ENCODE measurements at places on chromosomes 16 and 17.

DNA sequence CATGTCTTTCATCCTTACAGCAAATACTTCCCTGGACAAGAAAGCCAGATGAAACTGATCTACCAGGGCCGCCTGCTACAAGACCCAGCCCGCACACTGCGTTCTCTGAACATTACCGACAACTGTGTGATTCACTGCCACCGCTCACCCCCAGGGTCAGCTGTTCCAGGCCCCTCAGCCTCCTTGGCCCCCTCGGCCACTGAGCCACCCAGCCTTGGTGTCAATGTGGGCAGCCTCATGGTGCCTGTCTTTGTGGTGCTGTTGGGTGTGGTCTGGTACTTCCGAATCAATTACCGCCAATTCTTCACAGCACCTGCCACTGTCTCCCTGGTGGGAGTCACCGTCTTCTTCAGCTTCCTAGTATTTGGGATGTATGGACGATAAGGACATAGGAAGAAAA, 3.7 kb downstream of the TMUB2 start:
- no peak for DNase-seq

- no peak for DNase-seq
These were observed 12.7 kb upstream of the PABPN1L start for GRCh38 chr16:88878967-88879787.

DNA sequence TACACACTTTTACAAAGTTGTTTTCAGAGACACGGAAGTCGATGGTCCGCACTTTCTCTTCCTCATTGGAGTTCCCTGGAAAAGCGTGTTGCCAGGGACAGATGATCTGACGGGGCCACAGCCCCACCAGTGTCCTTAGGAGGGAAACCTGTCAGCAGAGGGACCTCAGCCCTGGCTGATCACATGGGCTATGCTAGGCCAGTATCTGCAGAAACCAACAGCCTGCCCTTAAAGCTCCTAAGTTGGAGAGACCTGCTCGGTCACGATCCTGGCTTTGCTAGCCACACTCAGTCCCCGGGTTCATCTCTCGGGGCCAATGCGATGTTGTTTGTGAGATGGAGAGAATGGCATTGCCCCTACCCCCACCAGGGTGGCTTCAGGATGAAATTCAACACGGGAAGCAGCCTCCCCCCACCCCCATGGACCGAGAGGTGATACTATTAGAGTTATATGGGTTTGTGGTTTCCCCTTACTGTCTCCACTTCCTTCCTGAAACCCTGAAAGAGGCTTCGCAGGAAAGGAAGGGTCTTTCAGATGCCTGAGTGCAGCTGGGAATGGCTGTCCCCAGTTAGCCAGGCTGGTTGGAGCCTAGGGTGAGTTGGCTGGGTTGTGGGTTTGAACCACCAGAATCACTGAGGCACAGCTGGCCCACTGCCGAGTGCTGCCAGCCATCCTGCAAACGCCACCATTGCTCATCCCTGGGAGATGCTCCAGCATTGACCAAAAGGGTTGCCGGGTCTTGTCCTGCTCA, 16.6 kb downstream of the RMI2 start:
- no peak for DNase-seq

- DNase-seq: no peak
These were observed 25.9 kb upstream of the LYRM9 start for GRCh38 chr17:27919079-27919478.

DNA sequence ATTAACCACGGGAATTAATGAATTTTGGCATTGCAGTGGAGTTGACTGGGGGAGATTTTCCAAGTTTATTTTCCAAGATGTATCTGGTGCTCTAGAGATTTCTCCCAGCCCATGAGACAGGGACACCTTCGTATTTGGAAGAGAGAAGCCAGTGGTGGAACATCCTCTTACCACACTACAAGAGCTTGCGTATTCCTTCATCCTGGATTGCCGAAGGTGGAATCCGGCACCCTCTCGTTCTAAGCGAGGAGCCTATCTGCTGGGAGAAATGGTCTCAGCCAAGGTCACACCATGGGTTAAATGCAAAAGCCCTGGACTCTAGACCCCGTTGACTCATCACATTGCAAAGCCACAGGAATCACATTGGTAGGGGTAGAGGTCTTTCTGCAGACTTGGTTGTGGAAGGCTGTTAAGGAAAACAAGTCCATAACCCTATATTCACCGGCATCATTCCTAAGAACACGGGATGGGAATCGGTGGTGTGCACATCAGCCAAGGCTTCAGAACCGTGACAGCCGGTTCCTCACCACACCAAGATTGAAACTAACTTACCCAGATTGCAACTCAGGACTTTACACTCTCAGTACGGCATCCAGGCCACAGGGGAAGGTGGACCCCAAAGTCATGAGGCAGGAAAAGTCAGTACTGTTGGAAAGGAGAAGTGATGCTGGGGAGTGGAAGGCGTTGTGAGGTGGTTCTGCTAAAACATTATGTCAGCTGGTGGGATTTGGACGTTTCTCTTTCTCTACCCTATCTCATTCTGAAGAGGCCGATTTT, 259.8 kb downstream of the CPPED1 start:
- DNase-seq: no peak

GRCh38 chr17:73634629-73635028, 9.6 kb downstream of the SDK2 start:
- DNase-seq: no peak

- no peak for DNase-seq
These were observed 19.3 kb downstream of the CACNG3 start for GRCh38 chr16:24275413-24275812.

GRCh38 chr17:34314279-34314678, 5.0 kb upstream of the CCL8 start:
- no peak for DNase-seq

- DNase-seq: no peak
These were observed 35.4 kb downstream of the NXPH3 start for GRCh38 chr17:49610883-49611584.

DNA sequence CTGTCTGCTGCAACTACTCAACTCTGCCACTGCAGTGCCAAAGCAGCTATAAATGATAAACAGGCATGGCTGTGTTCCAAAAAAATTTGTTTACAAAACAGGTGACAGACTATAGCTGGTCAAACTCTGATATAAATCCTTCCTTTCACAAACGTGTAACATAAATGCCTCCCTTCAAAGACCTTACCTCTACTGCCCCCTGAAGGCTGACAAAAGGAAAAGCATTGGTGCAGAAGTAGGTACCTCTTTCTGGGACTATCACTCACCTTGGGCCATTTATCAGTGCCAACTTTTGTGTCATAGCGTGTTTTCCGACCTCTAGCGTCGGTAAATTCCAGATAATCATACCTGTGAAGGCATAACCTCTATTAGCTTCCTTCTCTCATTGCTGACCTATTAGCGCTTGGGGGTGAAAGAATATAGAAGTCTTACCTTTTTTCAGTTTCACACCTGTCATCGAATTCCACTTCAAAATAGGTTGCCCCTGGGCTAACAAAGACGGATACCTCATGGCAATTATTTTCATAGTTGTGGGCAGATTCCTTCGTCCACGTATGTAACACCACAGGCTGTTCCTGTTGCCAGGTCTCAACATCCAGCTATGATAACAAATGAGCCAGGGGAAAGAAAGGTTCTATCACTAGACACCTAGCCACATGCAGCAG, 67.9 kb downstream of the ZZEF1 start:
- no peak for DNase-seq

GRCh38 chr16:86775511-86775921, 197.2 kb downstream of the FOXL1 start:
- DNase-seq: no peak

DNA sequence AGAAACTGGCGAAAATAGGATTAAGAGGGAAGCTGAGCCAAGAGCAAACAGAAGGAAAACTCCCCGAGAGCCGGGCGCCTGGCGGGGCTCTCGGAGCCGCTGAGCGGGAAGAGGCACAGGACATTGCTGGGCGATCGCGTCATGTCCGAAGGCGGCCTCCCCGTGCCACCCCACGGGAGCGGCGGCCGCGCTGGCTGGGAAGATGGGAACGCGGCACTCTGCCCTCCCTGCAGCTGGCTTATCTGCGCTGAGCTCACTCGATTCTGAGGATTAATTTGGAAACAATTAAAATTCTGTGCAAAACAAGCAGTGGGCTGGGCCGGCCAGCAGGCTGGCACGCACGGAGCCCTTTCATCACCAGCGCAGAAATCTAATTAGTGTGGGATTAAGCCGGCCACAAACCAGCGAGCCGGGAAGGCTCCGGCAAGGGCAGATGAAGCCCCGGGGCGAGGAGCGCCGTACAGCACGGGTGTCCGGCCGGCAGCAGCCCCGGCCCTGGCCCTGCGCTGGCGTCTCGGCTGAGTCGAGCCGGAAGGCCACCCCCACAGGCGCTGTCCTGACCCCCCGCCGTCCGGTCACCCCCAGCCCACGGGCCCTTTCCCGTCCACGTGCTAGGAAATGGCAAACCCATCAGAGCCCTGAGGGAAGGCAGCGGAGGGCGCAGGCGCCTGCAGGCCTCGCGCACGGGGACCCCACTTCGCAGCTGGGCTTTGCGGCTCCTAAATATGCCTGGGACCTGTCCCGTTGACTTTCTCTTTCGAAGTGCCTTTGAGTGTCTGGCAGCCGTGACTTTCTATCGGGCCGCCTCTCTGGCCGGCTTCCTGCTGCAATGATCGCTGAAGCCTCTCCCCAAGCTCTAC, 37.9 kb downstream of the SOX8 start:
- DNase-seq: no peak

DNA sequence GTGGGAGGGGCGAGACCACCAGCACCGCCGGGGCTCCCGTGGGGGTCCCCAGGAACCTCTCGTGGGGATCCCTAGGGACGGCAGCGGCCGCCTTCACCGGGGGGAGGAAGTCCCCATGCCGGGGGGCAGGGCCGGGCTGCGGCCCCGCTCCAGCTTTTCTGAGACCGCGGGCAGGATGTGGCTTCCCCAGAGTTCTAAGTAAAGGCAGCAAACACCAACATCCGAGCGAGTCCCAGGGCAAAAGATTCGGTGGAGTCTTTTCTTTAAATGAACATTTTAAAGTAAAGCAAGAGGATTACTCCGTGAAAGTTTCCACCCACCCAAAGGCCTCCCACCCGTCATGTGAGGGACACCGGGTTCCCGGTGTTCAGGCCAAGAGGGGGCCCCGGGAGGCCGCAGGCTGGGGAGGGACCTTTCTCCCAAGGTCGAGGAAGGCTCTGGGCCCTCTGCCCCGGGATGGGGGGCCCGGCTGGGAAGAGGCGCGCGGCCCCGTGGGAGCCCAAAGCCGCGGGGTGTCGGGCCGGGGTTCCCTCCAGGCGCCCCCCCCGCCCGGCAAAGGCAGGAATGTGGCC, 137.2 kb upstream of the RPH3AL start:
- DNase-seq: no peak

GRCh38 chr16:65789161-65789945, 577.1 kb upstream of the CDH5 start:
- no peak for DNase-seq

DNA sequence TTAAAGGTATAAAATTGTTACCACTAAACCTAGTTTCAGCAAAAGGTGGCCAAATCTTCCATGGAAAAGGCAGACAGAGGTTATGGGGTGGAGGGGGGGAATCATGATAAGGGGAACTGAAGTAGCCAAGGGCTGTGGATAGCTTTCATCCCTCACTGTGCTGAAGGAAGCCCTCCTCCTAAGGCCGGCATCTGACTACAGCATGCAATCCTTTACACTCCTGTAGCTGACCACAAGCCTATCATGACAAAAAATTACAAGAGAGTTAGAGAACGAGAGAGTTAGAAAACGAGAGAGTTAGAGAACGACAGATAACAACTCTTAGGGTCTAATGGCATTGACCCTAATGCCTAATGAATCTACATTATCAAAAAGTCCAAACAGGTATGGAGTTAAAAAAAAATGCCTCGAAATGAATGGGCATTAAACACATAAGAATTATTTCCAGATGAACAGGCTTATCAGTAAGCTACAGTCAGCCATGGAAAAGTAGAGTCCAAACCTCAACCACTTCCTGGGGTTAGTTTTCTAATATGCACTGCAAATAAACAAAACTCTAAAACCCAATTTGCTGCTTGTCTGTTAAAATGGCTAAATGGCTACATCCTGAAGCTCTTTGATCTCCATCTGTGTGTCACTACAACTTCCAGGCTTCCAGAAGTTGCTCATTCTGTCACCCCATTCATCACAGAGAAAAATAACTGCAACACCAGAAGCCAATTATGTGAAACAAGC, 29.7 kb downstream of the DUSP14 start:
- no peak for DNase-seq

DNA sequence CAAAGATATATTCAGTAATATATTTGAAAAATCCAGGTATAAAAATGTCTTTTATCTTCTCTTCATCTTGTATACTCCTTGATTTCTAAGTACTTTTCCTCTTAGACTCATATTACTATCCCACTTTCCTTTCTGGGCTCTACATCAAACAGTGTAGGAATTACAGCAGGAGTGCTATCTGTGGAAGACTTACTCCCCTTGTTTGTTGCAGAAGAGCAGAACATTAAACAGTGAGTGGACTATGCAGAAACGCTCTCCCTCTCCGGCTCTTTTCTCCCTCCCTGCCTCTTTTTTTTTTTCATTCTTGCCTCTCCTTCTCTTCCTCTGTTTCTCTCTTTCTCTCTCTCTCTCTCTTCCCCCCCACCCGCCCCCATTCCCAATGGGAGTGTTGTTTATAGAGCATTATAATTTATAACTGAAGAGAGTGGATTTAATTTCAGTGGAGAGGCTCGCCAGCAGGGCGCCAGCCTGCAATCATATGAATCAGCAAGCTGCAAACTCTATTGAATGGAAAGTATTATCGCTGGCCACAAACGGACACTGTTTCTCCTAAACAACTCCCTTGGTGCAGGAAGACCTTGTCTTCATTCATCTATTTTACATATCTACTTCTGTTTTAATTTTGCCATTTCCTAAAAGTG, 242.3 kb upstream of the TBX2 start:
- DNase-seq: no peak

- DNase-seq: no peak
These were observed 102.9 kb downstream of the ABCC12 start for GRCh38 chr16:48052731-48053417.

DNA sequence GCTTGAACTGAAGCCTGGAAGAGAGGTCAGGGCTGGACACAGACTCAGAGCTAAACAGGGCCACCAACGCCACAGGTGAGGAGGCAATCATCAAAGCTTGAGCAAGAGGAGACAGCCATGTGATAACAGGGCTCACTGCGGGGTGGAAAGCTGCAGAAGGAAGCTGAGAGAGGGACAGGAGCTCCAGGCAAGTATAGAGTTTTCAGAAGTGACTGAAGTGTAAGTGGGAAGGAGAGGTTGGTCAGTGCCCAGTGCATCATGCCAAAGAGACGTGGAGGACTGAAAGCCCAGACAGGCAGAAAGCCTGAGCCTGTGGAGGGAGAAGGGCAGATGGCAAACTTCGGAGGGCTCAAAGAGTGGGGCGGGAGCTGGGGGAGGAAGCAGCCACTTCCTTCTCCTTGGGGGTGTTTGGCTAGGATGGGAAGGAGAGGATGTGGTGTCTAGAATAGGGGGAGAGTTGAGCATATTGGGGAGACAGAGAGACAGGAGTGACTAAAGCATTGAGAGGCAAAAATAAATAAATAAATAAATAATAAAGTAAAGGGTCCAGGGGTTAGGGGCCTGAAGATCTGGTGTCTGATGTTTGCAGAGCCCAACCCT, 2.6 kb downstream of the KIFC3 start:
- DNase-seq: no peak

GRCh38 chr17:49580055-49580721, 4.5 kb downstream of the NXPH3 start:
- no peak for DNase-seq
